DMS 273 treated with DMSO at 0.1 percent for 48 hours (cell line): ENCODE measurements at places on chromosomes 5 and 9.

GRCh38 chr9:23686257-23686656 is 139.8 kb downstream of the ELAVL2 start:
- peak; percentile 74 for DNase-seq

GRCh38 chr5:31131381-31131891 is 62.0 kb upstream of the CDH6 start:
- no peak for DNase-seq

DNA sequence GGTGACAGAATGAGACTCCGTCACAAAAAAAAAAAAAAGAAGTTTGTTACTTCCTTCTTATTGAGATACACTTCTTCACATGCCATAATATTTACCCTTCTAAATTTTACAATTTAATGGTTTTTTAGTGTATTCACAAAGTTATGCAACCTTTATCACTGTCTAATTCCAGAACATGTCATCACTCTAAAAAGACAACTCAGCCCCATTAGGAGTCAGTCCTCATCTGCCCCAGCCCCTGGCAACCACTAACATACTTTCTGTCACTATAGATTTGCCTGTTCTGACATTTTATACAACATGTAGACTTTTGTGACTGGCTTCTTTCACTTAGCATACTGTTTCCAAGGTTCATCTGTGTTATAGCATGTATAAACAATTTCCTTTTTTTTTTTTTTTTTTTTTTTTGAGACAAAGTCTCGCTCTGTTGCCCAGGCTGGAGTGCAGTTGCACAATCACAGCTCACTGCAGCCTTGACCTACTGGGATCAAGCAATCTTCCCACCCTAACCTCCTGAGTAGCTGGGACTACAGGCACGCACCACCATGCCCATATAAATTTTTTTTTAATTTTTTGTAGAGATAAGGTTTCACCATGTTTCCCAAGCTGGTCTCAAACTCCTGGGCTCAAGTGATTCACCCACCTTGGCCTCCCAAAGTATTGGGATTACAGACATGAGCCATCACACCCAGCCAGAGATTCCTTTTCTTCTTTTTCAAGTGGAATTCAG is 18.0 kb downstream of the AQP3 start:
- no peak for DNase-seq

GRCh38 chr5:93161661-93162654 is 419.1 kb downstream of the NR2F1-AS1 start:
- no peak for DNase-seq

GRCh38 chr5:37323607-37324006 is 47.3 kb downstream of the NUP155 start:
- DNase-seq, result no peak

DNA sequence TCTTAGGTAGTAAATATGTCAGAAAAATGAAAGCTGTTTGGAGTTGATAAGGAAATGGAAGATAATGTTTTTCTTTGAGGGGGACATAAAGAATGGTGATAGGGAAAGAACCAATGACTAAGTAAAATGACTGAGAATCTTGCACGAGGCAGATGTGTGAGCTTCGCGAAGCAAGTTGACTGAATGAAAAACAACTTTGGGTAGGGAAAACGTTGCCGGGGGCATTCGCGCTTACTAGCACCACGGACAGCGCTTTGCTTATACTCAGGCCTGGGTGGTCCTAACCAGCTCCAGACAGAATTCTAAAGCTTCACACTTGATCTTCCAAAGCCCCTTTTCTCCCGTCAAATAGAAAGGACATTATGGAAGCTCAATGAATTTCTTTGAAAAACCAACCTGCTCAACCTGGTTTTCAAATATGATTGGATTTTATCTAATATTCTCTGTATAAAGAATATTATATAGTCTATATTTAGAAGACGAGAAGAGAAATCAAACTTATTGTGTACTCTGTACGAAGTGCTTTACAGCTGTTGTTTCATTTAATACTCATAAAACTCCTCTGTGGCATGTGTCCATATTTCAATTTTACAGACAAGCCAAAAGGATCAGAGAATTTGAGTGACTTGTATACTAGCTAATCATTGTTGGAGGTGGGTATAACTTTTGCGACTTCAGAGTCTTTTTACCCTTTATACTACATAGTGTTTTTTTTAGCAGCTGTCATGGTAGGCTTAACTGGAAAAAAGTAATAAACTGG is 1.9 kb upstream of the CDKN2B start:
- DNase-seq, result no peak

DNA sequence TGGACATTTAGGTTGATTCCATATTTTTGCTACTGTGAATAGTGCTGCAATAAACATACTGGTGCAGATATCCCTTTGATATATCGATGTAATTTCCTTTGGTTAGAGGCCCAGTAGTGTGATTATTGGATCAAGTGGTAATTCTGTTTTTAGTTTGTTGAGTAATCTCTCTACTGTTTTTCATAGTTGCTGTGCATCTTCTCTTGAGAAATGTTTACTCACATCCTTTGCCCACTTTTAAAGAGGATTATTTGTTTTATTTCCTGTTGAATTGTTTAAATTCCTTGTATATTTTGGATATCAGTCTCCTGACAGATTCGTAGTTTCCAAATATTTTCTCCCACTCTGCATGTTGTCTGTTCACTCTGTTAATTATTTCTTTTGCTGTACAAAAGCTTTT is 352.6 kb upstream of the TARS1 start:
- no peak for DNase-seq

- no peak for DNase-seq
These were observed 768.8 kb upstream of the GRAMD2B start for GRCh38 chr5:125654392-125654791.

- DNase-seq, result no peak
These were observed 258.7 kb downstream of the CDH12 start for GRCh38 chr5:22594491-22594890.

- no peak for DNase-seq
These were observed 304.1 kb downstream of the MAT2B start for GRCh38 chr5:163809473-163809872.

DNA sequence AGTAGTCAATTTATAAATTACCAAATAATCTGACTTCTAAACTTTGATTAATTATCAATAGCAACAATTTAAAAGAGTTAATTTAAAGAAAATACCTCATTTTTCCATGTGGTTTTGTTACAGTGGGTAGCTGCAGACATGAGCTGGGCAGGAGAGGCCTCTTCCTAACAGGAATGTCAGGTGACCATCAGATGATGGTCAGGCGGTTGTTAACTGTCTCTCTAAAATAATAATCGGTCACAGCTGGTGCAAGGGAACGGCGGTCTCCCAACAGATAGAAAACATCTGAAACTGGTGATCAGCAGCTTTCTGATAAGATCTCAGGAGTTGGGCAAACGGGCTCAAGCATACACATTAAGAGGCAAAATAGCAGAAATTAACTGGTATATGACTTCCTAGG is 342.7 kb upstream of the CYLC2 start:
- no peak for DNase-seq

GRCh38 chr9:126301985-126302603 is 24.5 kb upstream of the MVB12B start:
- DNase-seq, result no peak

- no peak for DNase-seq
These were observed 115.6 kb upstream of the IRX4 start for GRCh38 chr5:1998348-1998669.

- no peak for DNase-seq
These were observed 22.5 kb downstream of the DTWD2 start for GRCh38 chr5:118965890-118966289.

DNA sequence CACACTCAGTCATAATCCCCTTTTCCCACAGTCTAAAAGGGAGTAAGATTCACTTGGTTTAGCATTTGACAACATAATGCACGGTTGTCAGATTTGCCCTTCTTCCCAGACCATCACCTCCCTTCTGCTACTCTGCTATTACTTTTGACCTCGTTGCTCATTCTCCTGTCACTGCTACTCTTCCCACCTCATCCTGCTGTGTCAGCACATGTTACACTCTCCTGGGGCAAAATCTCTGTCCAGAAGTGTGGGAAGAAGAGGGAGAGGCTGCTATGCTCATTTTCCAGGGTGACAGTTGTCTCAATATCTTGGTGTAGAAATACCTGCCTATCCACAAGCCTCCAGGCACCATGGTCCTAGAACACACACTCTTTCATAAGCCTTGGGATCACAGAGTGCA is 449.9 kb upstream of the PIK3R1 start:
- DNase-seq, result no peak

DNA sequence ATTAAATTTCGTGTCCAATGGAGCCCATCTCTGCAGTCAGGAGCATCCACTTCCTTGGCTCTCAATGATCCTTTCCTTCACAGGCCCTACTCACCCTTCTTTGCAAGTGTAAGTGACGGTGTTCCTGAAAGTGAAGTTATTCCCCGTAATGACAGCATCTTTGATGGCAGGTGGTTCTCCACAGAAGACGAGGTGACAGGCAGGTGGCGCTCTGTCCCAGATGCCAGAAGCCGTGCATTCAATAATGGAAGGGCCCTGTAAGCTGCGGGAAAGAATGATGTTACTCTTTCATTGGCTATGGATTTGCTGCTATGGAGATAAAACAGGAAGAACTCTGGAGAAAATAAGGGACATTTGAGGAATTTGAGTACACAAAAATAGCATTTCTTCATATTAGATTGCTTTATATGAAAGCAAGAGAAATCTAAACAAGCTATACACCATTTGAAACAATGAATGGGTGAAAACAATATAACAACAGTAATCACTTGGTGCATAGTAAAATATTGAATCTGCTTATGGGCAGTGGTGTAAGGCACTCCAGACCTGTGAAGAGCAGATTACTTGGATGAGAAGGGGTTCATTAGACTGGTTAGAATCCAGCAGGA is 89.9 kb upstream of the TXNDC8 start:
- no peak for DNase-seq

DNA sequence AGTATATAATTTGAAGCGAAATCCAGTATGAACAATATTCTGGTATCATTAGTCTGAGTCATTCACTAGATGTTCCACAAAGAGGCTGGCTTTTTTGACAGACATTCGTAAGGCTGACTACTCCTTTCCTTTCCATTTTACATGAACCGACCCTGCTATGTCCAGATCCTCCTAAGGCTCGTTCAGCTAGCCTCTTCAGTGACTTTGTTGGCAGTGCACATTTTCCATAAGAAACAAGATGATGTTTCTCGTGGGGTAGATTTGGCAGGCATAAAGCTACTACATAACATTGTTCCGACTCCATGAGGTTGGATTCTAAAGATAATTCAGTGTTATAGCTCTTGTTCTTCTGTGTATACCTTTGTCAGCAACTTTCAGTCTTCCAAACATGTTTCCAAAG is 49.0 kb downstream of the ZNF462 start:
- DNase-seq, result no peak

GRCh38 chr5:127940854-127941253 is 142.7 kb upstream of the SLC12A2 start:
- DNase-seq, result peak; percentile 20

- DNase-seq, result peak; percentile 15
These were observed 74.7 kb downstream of the AOPEP start for GRCh38 chr9:94801234-94801633.

- DNase-seq, result no peak
These were observed 192.6 kb upstream of the RASA1 start for GRCh38 chr5:87074934-87075541.

- no peak for DNase-seq
These were observed 27.1 kb downstream of the RUFY1 start for GRCh38 chr5:179577286-179577960.

DNA sequence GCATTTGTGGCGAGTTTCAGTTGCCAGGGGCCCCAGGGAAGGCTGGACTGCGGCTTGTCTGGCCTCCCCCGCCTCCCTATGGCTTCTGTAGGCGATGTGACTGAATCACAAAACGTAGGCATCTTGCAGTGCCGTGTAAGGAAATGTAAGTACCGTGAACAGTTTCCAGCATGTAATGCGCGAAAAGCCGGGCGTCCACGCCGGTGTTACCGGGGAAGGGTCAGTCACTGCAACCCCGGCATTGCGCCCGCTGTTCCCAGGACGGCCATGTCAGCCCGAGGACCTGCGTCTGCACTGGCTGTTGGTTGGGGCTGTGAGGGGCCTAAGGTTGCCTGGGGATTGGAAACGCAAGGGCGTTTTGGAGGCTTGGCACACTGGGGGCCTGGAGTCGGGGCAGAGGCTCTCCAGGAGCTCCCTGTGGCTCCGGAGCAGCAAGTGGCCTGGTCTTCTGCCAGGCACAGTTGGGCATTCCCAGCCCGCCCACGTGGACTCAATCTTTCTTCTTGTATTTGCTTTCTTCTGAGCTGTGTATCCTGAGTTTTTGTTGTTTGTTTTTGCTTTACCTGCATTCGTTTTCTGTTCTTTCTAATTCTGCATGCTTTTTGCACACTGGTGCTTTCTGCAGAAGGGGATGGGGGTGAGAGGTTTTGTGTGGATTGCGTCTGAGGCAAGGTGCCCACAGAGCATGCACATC is 36.9 kb upstream of the PLEKHG4B start:
- DNase-seq, result no peak

- no peak for DNase-seq
These were observed 171.0 kb upstream of the TUT7 start for GRCh38 chr9:86525182-86525581.

GRCh38 chr5:29995154-29995553 is 1198.3 kb upstream of the CDH6 start:
- DNase-seq, result no peak

DNA sequence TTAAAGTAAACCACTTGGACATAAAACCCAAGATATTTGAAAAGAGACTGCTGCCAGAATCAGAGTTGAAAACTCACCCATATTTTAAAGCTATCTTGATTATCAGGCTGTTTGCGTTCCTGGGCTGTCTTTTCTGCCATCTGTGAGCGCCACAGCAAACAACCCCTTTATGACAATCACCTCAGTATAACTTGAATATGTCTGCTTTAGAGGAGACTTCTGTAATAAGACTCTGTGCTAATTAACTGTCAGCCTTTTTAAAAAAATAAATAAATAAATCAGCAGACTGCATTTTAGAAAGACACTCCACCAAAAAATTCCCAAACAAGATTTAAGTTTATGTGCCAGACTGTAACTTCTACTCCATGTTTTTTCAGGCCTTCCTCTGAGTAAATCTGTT is 375.7 kb upstream of the CCNH start:
- DNase-seq, result no peak

DNA sequence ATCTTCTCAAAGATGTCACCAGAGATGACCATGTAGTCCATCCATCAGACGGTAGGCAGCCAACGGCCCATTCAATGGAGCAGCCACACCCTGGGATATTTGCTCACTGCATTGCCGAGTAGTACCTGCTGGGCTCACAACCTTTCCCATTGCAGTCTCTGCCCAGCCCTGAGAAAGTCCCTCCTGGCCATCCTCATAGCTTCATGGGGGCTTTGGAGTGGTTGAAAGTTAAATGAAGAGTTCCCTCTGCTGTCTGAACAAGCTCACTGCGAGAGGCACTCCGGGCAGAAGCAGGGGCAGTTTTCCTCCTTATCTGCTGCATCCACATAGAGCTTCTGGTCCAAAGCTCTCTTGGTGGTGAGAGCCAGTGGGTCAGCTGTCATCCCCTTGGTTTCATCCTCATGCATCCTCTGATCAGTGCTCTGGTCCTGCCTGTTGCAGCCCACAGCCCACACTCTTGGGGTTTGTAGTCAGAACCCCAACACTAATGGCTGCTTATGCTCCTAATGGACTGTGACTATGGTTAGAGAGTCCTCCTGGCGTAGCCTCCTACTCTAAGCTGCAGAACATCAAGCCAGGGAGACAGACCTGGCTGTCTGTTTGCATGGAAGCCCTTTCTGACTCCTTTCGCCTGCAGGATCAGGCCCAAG is 23.3 kb downstream of the TNFSF8 start:
- no peak for DNase-seq
